ENCODE measurements at places on chromosomes 6 and 20.

GRCh38 chr20:43914311-43915210, at the start of gene TOX2:
TOX2 (plus strand) TSS chr20:43914852; CDS start chr20:43914892, 40 bp downstream.
- DNase-seq = peak; percentile 60

- DNase-seq = no peak
These were observed 24.9 kb downstream of the IPCEF1 start for GRCh38 chr6:154331750-154332149.

- DNase-seq = no peak
These were observed 8.8 kb downstream of the GNL1 start for GRCh38 chr6:30547454-30547853.

DNA sequence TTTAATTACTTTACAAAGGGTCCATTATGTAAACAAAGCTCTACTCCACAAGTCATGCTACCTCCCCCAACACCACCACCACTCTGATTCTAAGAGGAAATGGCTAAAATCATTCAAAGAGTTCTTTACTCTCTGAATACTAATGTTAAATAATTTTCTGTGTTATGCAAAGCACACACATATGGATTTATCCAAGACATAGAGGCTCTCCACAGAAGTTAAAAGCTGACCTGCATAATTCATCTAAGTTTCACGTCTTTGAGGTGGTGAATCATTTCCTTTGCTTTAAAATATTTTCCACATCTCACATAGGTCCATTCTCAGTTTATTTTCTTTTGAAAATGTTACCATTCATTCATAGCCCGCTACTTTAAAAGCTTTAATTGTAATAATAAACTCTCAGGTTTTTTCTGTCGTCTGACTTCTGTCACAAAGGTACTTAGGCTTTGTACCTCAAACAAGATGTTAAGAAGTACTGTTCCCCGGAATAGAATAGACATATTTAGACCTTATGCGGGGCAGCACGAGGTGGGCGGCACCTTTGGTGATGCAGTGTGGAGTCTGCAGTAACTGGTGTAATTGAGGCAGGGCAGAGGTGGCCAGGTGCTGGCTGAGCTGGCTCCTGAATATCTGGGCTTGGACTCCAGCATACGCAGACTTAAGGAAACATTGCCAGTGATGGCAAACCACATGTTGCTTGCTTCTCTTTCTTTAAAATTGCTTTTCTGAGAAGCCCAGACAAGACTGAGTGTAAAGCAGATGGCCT, 55.8 kb downstream of the KIF6 start:
- no peak for DNase-seq

GRCh38 chr6:25266456-25267100, 12.6 kb upstream of the CARMIL1 start:
- DNase-seq = no peak

DNA sequence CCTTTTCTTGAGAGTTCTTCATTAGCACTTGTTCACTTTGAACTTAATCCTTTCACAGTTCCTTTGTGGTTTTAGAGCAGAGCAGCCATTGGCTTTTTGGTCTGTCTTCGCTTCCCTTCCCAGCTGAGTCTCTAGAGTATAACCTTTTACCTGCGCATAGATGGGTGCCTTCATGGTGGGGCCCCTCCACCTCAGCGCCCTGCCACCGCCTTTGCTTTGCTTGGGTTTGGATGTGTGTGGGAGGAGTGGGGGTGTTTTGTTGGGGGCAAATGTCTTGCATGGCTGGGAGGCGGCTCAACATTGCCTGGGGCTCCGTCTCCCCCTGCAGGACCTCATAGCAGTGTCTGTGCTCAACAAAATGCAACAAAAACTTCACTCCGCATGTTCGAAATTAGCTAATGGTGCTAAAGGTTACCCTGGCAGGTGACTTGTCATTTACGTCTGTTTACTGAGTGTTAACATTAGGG, 11.9 kb downstream of the PYGB start:
- no peak for DNase-seq

DNA sequence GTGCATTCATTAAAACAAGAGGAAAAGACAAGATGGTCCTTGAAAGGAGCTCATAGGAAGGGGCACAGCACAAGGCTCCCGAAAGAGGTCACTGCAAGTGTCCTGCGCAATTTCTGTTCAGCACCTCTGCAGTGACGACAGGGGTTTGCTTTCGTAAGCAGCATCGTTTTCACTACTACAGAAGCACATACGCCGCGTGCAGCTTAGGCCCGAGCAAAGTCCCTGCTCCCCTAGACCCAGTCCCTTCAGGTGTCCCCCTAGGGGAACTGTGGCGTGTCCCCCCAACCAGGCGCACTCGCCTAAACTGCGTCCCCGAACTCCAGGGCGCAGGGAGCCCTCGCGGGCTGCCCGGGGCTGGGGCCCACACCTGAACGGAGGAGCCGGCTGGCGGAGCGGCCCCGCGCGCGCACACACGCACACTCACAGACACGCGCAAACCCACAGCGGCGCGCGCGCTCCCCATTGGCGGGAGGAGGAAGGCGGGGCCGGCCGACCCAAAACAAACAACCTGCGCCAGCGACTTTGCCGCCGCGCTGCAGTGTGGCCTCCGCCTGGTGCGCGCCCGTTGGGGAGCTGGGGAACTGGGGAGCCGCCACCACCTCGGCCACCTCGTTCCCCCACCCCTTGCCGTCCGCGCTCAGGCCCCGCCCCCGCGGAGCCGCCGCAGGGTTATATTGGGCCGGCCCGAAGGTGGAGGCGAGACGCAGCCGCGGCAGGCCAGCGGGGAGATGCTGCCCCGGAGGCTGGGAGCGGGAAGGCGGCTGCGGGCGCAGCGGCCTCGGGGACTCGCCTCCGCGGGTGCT, at the start of gene FOXQ1:
FOXQ1 (plus strand) TSS at position 699 of the 803 bp plus-strand sequence. CDS start 607 bp downstream, outside the sequence.
- peak; percentile 51 for DNase-seq

- DNase-seq = no peak
These were observed 35.4 kb downstream of the BFSP1 start for GRCh38 chr20:17495826-17496225.

DNA sequence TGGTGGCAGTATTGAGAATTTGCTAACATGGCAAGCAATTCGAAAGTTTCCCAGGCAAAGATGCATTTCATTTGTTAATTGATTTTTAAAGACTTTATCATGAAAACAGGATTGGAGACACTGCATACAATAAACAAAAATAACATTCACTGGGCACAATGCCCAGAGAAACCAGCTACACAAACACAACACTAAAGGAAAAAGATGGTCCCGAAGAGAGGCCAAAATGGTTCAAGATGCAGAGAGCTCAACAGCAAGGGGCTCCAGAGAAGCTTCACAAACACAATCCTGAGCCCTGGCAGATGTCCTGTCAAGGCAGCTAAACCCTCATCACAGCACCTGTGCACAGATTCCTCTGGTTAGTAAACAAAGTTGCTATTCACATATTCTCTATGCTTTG, 79.3 kb downstream of the INSM1 start:
- no peak for DNase-seq

- DNase-seq = no peak
These were observed 5.5 kb upstream of the PRELID3B start for GRCh38 chr20:59047938-59048680.

GRCh38 chr6:12034837-12035236, 22.7 kb downstream of the HIVEP1 start:
- no peak for DNase-seq

DNA sequence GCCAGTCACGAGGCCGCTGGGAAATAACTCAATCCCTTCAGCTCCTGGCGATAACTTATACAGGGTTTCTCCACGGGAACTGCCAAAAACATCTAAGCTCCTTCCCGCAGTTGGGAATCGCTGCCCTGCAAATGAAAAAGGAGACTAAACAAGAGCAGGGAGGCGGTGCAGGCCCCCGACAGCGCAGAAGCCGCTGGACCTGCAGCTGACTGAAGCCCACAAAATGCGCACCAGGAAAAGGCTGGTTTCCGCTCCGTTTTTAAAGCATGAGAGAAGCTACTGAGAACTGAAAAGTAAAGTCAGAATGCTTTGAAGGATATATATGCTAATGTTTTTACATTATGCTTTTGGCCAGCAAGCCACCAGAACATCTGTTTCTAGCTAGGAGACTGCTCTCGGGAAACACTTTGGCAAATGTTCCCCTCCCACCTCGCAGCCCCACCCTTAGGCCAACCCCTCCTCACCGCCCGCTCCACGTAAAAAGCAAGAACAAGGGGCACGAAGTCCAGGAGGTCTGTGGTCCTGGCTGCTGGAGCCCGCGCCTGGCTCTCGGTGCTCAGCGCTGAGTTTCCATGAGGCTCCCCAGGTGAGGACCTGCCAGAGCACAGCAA, 90.5 kb downstream of the SOD2 start:
- no peak for DNase-seq

DNA sequence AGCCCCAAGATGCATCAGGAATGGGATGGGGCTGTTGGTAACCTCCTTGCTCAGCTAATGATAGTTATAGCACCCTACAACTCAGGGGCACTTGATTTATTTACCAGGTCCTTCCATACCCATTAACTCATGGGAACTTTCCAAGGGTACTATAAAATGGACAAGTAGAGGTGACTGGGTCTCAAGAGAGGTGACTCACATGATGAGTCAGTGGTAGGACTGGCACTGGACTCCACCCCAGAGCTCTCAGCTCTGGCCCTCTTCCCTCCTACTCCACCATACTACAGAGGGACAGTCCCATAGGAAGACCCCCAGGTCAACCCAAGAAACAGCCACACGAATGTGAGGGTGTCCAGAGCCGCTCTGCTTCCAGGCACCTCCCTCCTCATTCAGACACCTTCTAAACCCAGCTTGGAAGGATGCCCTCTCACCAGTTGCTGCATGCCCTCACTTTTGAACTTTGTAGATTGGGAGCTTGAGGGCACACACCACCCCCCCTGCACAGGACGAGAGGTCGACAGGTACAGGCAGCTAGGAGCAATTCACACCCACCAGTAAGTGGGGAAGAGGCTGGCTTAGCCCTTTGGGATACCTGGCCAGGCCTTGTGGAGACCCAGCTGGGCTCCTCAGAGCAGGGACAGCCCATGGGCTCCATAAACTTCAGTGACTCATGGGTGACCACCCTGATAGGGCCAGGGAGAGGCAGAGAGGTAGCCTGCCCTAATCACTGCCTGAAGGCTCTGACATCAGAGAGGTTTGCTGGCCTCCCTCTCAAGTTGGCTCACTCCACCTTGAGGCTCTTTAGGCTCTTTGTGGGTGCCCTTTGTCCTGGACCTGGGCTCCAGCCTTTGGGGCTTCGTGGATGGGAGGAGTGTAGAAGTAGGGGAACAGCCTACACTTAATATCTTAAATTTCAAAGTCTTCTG, 81.6 kb upstream of the MLN start:
- no peak for DNase-seq

- DNase-seq = no peak
These were observed 74.0 kb upstream of the PIM1 start for GRCh38 chr6:37095997-37096396.

DNA sequence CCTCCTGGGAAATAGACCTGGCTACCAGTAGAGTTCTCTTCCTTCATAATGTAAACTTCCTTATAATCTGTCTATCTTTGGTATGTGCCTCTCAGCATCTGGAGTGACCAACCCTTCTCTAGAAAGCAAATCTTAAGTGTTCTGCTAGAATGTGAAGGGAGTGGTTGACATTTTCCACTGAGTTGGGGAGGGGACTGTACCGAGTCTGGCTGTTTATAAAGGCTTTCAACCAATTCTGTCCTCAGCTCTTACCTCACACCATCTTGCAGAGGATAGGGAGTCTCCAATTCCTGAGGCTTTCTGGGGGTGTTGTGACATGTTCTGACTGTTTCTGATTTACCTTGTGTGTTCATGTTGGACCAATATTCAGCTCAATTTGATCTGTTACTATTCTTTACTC, 39.6 kb downstream of the FAM217A start:
- no peak for DNase-seq

DNA sequence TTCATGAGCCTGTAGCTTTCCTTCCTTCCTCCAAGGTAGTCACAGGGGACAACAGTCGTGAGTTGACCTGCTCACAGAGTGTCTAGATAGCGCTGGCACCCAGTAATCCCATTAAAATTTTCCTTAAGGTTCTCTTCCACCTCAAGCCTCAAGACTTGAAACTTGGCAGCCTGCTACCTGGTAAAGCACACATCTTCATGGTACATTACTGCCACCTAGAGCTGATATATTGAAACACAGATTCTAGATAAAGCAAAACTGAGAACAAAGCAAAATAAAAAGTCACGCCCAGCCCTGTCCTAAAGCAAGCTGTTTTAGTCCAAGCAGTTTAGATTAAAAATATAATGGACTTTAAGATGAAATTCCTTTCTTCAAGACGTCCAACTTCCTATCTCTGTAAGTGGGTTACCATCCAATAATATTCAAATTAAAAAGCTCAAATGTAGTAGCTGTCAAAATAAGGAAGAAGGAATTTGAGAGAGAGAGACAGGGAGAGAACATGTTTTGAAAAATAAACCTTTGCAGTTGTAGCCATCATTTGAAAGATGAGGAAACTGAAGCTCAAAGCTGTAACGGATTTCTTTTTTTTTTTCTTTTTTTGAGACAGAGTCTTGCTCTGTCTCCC, 50.7 kb upstream of the CD83 start:
- DNase-seq = no peak

DNA sequence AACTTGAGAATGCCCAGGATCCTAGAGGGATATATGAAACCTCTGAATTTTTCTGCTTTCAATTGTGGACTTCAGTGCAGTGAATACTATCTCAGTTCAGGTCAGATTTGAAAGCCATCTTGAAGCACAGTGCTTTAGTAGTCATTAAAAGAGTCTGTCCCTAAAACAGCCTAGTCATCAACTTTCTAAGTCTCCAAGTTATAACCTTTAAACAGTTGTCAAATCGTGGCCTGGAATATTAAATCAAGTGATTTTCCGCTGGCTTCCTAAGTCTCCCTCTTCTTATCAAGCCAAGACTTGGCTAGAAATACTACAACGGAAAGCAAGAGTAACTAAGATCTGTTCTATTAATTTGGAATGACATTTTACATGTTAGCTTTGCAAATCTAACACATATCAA, 45.8 kb downstream of the SCML4 start:
- no peak for DNase-seq

GRCh38 chr6:75205776-75206575, at the start of gene COL12A1:
COL12A1 (minus strand) TSS chr6:75206053; CDS start chr6:75202792, 3,261 bp downstream.
- peak; percentile 50 for DNase-seq

DNA sequence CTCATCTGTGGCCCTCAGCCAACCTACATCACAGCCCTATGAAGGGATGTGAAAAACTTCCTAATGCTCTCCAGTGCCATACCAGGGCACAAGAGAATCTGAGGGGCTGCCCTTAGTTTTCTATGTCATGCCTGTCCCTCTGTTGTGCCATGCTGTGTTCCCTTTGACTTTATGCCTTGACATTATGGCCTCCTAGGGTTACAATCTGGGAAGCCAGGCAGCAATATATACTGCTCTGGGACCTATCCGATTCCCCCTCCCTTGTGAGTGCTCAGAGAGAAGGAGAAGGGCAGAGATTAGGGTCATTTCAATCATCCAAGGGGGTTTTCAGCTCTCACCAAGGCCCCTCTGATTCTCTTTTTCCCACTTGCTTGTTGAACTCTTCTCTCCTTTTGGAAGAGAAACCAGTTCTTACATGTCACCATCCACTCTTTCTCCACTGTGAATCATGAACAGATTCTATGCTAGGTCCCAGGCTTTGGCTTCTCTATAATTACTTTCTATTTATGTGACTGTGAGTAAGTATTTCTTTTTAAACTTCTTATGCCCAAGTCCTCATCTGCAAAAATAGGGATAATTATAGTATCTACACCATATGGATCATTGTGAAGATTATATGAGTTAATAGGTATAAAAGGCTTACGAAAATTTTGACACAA, 14.2 kb upstream of the FRK start:
- no peak for DNase-seq

GRCh38 chr6:168589275-168589674, 148.3 kb downstream of the SMOC2 start:
- no peak for DNase-seq

- DNase-seq = no peak
These were observed 117.4 kb downstream of the ADAT2 start for GRCh38 chr6:143333081-143333480.

GRCh38 chr6:16773362-16773761, 12.1 kb upstream of the ATXN1 start:
- DNase-seq = no peak

GRCh38 chr20:10005885-10006284, 28.9 kb upstream of the ANKEF1 start:
- no peak for DNase-seq
